ENCODE measurements at places on chromosomes 5 and 9.

- DNase-seq = no peak
These were observed 13.9 kb downstream of the FGF18 start for GRCh38 chr5:171433352-171433698.

DNA sequence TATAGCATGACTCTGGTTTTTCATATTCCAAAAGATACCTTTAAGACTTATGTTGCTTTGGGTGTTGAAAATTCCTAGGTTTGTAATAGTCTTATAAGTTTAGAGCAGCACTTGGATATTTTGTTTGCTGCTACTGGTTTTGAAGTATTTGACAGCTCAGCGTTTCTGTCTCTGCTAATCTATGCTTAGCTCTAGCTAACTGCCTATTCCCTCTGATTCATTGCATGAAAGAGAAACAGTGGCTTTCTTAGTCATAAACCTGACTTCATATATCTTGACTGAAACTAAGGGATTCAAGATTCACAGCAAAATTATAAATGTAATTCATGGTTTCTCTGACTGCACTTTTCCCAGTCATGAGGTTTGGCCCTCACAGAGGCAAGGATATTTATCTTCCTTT lies 35.6 kb upstream of the ANXA1 start:
- DNase-seq = no peak

GRCh38 chr9:116594547-116594946 lies 92.6 kb upstream of the TRIM32 start:
- DNase-seq = no peak

DNA sequence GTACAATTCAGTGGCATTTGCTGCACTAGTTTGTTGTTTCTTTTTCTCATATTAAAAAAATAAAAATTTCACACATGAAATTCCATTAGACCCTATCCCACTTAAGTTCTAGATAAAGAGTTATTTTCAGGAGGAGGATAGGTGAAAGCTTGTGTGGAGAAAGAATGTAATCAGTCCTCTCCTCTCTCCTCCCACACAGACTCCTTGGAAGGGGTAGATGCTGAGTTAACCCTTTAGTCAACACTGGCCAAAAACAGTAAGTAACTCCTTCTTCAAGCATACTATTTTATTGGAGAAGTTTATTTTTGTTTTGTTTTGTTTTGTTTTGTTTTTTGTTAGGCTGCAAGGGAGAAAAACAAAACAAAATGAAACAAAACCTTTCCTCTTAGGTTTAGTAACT lies 30.6 kb upstream of the LMNB1 start:
- DNase-seq = no peak

- DNase-seq = no peak
These were observed 3.4 kb downstream of the FAM13B start for GRCh38 chr5:138029501-138029900.

DNA sequence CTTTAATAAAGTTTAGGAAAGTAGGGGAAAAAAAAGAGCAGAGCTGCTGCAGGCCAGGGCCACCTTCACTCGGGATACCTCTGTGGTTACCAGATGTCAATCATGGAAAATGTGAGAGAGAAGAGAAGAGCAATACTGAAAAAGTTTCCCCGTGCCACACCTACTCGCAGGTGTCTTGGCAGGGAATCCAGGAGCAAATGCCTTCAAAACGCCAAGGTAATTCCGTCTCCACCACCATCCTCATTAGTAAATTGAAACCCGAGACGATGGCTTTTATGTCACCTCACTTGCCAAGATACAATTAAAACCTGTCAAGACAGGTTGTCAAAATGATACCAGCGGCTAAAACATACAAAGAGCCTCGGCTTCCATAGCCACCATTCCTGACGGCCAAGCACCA lies 49.7 kb downstream of the FAM81B start:
- no peak for DNase-seq

DNA sequence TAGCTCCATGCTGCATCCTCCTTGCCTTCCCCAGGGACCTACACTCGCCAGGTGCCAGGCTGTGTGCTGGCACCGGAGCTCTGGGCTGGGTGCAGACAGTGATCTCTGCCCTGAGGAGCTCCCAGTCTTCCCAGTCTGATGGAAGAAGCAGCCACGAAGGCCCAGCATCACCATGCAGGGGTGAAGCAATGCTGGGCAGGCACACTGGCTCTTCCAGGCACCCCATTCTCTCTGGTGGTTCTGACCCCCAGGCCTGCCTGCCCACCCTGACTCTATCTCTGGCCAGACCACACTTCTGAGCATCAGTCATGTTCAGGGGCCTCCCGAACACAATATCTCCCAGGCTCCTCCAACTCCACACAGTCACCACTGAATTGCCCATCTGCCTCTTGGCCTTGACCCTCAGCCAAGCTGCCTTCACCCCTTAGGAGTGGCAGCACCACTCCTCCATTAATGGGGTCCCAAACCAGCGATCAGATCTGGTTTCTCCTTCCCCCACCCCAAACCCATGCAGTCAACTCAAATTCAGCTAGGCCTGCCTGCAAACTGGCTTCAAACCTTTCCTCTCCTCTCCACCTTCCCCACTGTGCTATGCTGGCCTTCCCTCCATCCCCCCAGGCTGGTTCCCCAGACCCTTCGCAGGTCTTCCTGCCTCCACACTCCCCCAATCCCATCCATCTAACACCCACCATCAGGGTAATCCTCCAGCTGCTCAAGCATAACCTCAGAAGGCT lies 102.7 kb upstream of the MVB12B start:
- no peak for DNase-seq

DNA sequence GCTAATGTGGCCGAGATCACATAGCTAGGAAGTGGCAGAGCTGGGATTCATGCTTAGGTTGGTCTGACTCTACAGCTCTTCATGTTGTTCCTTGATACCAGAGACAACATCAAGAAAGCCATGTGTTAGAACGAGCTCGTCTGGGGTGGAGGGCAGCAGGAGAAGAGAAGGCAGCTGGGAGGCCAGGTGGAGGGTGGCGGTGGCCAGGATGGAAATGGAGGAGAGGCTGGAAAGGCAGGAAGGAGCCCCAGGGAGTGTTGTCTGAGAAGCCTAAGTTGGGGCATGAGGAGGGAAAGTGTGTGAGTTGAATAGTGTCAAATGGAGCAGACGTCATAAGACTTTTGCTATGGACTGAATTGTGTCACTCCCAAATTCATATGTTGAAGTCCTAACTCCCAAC lies 315.3 kb downstream of the GADD45G start:
- no peak for DNase-seq

- DNase-seq = no peak
These were observed 61.3 kb upstream of the STXBP1 start for GRCh38 chr9:127550751-127551150.

GRCh38 chr5:179914032-179914755 lies 6.5 kb upstream of the TBC1D9B start:
- DNase-seq = no peak

DNA sequence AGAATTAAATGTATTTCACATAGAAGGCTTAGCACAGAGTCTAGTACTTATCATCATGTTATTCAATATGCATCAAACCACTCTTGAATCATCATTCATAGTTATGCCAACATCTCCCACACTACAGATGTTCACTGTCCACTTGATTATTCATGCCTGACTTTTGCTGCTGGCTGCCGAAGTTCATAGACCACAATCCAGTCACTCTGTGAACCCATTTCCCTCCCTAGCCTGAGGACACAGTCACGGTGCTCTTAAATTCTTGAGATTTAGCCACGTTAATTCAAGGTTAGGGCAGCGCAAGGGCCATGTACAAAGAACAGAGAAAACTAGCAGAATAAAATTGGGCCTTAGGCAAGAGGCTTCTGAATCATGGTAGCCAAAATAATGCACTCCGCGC lies 32.4 kb downstream of the ABCA1 start:
- no peak for DNase-seq

DNA sequence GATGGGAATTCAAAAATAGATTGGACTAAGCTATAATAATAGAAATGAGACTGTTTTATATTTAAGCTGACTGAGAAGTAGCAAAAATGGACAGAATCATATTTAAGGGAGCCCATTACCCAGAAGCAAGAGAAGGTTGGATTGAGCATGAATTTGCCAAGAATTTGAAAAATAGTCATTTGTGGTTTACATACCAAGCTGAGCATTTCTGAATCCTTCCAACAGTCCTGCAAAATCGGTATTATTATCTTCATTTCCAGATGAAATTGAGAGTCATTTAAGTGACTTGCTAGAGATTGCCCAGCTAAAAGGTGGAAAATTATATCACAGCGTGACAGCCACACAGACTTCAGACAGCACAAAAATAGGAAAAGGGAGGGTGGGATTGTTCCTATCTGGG lies 48.4 kb downstream of the TNFSF15 start:
- no peak for DNase-seq

GRCh38 chr5:96756985-96757384 lies 50.8 kb downstream of the ERAP1 start:
- no peak for DNase-seq

DNA sequence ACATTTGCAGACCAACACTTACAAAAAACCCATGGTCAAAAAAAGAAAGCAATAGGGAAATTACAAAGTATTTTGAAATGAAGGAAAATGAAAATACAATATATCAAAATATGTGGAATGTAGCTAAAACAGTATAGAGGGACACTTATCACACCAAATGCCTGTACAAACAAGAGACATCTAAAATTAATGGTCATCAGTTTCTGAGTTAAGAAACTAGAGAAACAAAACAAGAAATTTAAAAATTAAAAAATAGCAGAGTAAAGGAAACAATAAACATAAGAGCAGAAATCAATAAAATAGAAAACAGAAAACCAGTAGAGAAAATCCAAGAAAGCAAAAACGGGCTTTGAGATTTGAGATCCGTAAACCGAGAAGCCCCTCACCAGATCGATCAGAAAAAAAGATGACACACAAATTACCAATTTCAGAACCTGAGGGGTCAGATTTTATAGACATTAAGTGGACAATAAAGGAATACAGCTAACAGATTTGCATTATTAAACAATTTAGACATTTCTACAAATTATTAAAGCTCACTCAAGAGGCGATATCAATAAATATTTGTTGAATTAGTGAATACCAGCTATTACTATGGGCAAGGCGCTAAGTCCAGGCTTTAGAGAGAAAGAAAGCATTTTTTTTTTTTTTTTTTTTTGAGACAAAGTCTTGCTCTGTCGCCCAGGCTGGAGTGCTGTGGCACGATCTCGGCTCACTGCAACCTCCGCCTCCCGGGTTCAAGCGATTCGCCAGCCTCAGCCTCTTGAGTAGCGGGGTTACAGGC lies 1.0 kb upstream of the TENT2 start:
- no peak for DNase-seq

DNA sequence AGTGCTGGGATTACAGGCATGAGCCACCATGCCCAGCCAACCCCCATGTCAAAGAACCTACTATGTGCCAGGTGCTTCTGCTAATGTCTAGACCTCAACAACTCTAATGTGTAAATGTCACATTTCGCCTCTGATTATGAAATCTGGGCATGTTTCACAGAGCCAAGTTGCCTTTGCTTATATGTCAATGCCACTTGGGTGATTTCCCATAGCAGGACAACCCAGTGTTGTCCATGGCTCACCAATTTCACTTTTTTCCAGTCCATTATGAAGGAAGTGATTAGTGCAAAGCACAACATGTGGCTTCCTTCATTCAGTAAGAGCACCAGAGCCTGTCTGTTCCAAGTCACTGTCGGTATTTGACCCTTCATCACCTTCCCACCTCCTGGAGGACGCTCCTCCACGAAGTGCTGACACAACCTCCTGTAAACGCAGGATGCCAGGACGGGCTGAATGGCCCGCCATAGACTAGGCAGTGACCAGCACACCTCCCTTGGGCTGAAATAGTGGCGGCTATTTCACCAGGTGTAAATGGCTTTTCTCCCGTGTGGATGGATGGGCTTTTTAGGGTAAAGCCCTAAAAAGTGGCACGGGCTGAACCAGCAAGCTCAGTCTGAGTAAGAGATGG lies 962 bp upstream of the PKN3 start:
- no peak for DNase-seq

- no peak for DNase-seq
These were observed 30.7 kb upstream of the LPCAT1 start for GRCh38 chr5:1554410-1554967.

- DNase-seq = no peak
These were observed 265.4 kb upstream of the NUDT12 start for GRCh38 chr5:103827976-103828375.
